ENCODE measurements at places on chromosomes 7 and 10.

- no peak for DNase-seq
These were observed 138.1 kb downstream of the HERPUD2 start for GRCh38 chr7:35556515-35557471.

GRCh38 chr10:480928-481552 lies 208.4 kb downstream of the DIP2C start:
- DNase-seq: no peak

- no peak for DNase-seq
These were observed 87.1 kb upstream of the AHR start for GRCh38 chr7:17211307-17211836.

DNA sequence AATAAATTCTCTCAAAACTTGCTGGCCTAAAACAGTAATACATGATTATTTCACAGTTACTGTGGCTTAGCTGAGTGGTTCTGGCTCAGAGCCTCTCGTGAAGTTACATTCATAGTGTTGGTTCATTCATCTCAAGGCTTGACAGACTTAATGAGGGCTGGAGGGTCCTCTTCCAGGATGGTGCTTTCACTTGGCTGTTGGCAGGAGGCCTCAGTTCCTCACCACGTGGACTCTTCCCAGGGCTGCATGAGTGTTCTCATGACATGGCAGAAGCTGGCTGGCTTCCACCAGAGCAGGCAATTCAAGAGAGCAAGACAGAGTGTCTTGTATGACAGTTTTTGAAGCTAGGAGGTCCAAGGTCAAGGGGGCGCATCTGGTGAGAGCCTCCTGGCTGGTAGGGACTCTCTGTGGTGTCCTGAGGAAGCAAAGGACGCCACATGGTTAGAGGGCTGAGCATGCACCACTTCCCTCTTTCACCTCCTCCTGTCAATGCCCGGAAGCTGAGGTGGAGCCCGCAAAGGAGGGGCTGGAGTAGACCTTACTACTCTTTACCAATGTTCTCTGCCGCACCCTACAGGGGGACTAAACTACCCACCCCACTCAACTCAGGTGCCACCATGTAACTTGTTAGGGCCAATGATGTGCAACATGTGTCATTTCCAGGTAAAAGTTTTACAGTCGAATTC lies 58.2 kb upstream of the YAE1 start:
- DNase-seq: no peak

- no peak for DNase-seq
These were observed 115.7 kb downstream of the MTPAP start for GRCh38 chr10:30233186-30233959.

- no peak for DNase-seq
These were observed 40.1 kb downstream of the LYZL2 start for GRCh38 chr10:30589441-30589840.

DNA sequence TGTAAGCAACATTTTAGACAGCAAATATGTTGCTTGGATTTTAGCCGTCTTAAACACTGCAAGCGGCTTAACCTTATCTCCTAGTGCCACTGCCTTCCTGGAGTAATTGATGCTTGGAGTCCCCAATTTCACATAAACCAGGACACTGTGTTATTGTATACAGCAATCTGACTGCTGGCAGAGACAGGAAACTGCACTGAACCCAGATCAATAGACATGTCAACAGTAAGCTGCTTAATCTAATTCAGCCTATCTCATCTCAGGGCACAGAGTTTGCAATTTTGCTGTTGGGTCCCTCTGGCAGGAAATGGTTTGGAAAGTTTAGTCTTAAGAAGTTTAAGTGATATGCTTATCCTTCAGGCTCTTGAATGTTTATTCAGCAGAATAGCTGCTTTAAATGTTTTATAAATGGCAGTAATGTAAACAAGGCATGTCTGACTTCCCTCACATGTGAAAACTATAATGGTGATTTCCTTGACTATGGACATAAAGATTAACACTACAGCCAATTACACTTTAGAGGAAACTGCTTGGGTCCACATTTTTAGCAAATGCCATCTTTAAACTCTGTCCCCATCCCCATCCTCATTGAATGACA lies 598.6 kb downstream of the PARD3 start:
- no peak for DNase-seq

DNA sequence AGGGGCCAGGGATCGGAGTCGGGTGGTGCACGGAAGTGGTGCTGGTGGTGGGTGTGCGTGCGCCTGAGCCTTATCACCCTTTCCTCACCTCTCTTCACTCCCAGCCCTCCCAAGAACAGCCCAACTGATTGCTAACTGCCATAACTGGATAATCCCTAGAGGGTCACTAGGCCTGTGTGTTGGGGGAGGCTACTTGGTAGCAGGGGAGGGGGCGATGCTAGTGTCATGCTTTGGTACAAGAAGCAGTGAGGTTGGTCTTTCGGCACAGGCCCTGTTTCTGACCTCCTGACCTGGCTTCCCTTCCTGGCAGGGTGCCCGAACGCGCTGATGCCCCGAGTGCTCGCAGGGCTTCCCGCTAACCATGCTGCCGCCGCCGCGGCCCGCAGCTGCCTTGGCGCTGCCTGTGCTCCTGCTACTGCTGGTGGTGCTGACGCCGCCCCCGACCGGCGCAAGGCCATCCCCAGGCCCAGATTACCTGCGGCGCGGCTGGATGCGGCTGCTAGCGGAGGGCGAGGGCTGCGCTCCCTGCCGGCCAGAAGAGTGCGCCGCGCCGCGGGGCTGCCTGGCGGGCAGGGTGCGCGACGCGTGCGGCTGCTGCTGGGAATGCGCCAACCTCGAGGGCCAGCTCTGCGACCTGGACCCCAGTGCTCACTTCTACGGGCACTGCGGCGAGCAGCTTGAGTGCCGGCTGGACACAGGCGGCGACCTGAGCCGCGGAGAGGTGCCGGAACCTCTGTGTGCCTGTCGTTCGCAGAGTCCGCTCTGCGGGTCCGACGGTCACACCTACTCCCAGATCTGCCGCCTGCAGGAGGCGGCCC lies 652 bp downstream of the KAZALD1 start:
- DNase-seq: no peak

DNA sequence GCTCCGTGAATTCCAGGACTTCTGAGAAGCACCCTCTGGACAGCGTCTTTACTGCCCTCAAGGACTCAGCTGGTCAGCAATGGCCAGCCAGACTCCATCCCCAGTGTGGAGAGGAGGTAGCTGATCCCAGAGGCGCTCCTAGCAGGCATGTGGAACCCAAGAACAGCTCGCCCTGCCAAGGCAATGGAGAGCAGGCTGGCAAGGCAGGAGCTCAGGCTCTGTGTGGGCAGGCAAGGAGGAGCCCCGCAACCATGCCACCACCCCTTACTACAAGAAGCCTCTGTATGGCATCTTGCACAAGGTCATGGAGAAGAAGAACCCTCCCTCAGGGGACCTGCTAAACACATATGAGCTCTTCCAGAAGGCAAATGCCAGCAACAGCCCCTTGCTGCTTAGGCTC lies 34.4 kb upstream of the SGMS1 start:
- DNase-seq: no peak

DNA sequence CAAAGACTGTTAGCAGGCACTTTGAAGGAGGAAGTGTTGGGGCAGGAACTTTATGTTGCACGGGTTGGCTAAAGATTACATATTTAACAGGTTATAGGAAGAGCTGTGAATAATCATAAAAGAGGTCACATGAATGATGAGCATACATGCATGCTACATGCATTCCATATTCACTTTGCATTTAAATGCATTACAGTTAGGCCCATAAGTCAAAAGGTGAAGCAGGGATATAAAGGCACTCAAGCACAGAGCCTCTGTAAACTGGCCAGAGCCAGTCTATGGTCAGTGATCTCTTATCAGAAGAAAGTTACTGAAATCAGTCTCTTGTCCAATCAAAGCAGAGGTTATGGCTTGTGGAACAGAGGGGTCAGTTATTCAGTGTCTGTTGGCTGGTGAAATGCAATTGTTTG lies 7.3 kb upstream of the ANKRD7 start:
- DNase-seq: no peak

DNA sequence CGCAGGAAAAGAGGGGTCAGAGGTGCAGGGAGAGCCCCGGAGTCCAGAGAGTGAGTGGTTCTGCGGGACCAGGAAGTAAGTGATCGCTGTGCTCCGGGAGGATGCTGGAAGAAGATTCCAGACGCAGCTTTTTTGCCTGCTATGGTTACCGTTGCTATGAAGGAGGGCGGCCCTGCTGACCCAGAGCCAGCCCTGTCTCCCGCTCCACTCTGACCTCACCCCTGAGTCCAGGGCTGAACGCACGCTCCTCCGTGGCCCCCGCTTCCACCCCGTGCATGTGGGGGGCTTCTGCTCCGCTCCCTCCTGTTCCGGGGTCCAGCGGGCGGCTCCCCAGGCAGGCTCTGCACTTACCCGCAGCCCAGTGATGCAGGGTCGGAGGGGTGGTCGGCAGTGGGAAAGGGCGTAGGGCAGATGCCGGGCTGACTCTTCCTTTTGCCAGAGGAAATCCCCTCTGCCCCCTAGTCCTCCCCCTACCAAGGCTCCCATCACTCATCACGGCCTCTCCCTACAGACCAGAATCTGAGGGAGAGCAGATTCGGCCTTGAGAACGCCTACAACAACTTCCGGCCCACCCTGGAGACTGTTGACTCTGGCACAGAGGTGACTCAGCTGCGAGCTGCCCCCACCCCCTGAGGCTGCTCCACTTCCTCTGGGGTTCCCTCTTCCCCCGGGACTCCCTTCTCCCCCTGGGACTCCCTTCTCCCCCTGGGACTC lies 2.7 kb upstream of the MUC17 start:
- peak; percentile 72 for DNase-seq

DNA sequence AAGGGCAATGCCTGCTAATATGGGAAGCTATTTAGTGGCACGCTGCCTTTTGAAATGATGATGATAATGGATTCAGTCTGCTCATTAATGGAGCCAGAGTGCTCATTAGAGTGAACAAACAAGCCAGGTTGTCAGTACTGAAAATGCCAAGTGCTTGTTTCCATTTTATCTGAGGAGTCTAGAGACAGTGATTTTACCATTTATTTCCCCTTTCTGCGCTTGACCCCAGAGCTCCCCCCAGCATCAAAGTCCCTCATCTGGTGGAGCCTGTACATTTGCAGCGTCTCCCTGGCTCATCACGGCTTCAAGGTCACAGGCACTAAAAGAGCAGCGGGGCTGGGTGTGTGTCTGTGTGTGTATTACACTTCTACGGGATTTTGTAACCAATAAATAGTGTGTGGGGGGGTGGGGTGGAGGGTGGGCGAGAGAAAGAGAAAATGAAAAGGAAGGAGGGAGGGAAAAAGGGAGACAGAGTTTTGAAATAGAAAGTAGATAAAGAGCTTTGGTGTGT lies 553.8 kb downstream of the TFEC start:
- DNase-seq: no peak

- DNase-seq: no peak
These were observed 3.2 kb upstream of the ASAH2 start for GRCh38 chr10:50254479-50254878.

DNA sequence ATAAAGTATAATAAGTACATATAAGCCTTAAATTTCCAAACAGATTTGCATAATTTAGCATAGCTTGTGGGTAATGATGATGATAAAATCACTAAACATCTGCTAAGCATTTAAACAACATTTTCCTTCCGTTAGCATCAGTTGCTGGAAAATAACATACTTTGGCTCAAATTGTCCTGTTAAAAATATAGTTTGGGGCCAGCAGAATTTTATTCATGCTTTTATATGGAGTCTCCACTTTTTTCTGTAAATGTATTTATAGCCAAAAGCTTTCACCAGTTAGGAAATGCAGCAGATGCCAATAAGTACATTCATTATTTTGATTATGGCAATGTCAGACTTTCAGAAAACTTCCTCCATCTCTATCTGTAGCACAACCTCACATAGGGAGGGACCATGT lies 107.2 kb downstream of the CNTNAP2 start:
- DNase-seq: no peak

DNA sequence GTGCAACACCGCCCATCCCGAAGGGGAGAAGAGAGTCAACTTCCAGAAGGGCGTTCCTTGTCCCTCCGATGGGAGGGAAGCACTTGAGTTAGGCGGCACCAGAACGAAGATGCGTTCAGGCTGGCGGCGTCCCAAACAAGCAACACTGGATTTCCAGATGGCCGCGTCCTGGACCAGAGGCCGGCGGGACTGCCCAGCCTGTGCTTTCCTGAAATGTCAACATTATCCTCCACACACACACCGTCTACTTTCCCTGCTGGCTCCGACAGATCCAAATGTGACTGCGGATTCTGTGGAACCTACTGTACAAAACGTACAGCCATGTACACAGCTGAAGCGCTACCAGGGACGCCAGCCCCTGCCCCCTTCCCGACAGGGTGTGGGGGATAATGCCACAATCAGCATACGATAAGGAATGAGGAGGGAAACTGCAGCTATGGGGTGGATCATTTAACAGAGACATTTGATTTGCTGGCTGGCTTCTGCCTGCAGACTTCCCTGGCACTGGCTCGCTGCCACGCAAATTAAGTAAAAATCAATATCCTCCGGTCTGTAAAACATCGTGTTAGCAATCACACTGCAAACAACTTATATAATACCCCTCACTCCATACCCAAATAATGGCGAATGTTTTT lies 82.1 kb downstream of the ZRANB1 start:
- DNase-seq: no peak

GRCh38 chr7:132495936-132496335 lies 80.3 kb downstream of the PLXNA4 start:
- DNase-seq: no peak

- no peak for DNase-seq
These were observed 2.2 kb upstream of the ZNF92 start for GRCh38 chr7:65371468-65371867.

DNA sequence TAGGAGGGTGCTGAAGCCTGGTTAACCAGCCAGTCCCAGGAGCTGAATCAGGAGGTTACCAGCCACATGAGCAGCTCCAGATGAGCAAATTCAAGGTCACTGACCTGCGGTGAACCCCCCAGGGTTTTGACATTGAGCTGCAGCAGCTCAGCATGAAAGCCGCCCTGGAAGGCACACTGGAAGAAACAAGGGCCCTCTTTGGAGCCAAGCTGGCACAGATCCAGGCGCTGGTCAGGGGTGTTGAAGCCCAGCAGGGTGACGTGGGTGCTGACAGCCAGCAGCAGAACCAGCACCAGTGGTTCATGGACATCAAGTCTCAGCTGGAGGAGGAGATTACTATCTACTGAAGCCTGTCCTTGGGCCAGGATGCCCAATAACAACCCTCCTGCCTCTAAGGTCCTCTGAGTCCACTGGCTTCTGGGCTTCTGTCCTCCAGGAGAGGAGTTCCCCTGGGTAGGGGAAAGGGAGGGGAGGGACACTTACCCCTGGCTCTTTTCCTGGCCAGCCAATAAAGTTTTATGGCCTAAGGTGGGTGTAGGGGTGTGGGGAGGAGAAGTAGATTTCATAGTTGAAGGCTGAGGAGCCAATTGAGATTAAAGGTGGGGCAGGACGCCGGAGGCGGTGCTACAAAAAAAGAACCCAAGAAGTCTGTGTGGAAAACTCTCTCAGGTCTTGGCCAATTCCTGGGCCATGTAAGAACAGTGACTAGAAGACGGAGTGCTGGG lies 29.4 kb upstream of the ATOH7 start:
- DNase-seq: no peak

- no peak for DNase-seq
These were observed 99.9 kb upstream of the IKZF1 start for GRCh38 chr7:50204581-50204980.
